Activated naive CD8-positive, alpha-beta T cell treated with anti-CD3 and anti-CD28 coated beads for 36 hours (primary cell): ENCODE measurements at places on chromosomes 13 and 19.

GRCh38 chr19:32361574-32362317 lies 16.3 kb downstream of the ZNF507 start:
- no peak for DNase-seq

DNA sequence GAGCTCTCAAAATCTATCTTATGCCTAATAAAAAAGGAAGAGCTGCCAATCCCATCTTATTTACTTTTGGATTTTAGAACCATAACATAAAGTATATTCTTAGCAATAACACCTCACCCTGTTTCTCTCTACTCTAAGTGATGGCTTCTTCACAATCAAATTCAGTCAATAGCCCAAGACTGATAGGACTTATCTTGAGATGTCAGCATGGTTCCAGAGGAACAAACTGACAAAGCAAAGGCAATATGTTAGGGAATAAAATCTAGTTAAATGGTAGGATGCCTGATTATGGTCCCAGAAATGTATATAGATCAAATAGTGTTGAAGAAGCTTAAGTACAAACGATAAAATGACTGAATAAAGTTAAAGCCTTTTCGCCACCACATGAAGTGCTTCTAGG lies 36.3 kb downstream of the DACH1 start:
- no peak for DNase-seq

DNA sequence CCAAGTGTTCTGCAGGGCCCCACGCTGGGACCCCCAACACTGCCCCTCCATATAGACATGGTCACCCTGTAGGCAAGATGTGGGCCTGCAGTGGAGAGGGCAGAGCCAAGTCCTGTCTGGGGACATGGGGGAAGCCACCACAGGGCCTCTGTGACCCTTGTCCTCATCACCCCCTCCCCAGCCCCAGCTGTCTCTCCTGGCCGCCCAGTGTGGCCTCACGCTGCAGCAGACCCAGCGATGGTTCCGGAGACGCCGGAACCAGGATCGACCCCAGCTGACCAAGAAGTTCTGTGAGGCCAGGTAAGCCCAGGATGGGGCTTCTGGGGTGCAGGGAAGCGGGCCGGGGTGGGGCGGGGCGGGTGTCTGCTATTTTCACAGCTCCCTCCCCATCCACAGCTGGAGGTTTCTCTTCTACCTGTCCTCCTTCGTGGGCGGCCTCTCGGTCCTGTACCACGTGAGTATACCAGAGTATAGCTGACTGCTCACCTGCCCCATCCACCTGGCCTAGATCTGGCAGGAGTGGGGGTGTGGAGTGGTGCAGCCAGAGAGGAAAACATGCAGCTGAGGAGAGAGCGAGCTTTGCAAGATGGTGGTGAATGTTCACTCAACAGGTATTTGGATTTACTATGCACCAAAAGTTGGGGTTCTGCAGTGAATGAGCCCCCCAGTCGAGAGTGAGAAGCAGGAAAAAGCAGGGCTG lies 46.4 kb downstream of the CERS4 start:
- no peak for DNase-seq

- DNase-seq = no peak
These were observed 6.6 kb downstream of the ATP7B start for GRCh38 chr13:52004511-52005170.

GRCh38 chr13:69496981-69497380 lies 610.6 kb upstream of the ATXN8OS start:
- no peak for DNase-seq

- DNase-seq = no peak
These were observed 451.0 kb upstream of the SLC10A2 start for GRCh38 chr13:103517066-103517767.

DNA sequence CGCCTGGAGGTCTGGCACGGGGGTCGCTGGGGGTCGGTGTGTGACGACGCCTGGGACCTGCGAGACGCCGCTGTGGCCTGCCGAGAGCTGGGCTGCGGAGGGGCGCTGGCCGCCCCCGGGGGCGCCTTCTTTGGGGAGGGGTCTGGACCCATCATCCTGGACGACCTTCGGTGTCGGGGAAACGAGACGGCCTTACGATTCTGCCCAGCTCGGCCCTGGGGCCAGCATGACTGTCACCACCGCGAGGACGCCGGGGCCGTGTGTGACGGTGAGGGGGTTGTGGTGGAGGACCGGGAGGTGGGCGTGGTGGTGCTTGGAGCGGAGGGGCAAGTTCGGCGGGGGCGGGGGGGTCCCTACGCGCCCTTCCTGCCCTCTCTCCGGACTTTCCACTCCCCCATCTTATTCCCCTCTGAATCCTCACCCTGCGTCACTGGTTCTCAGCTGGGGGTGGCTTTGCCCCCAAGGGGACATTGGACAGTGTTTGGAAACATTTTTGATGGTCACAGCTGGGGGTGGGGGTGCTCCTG lies 5.5 kb downstream of the SSC5D start:
- no peak for DNase-seq

GRCh38 chr13:103161476-103161875 lies 95.3 kb upstream of the SLC10A2 start:
- no peak for DNase-seq
